ENCODE measurements at places on chromosomes 12 and 14.

DNA sequence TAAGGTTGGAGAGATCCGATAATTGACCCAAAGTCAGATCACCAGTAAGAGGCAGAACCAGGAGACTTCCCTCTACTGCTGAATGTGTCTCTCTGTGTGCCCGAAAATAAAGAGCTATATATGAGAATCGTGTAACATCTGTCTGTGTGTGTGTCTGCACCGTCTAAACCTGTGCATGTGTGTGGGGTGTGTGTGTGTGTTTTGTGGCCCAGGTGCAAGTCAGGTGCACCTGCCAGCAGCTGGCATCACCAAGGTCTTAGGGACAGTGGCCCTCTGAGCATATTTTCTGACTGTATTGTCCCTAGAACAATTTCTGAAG lies 24.7 kb upstream of the KRT78 start:
- no peak for DNase-seq

- no peak for DNase-seq
Measured at GRCh38 chr12:56725723-56726102, 614 bp upstream of the NACA start.

DNA sequence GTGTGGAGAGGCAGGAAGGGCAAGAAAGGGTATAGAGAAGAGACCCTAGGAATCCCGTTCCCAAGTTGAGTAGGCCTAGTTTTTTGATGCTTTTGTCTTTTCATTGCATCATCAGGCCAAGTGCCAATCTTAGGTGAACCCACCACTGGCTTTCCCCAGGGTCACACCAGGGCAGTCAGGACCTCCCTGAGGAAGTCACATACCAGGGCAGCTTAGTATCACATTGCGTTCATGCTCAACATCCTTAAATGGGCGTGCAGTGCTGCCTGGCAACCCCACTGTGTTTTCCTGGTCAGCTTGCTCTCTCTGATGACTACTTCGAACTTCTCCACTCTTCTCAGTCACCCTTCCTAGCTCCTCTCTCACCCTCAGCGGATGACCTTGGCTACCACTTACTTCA lies 9.0 kb downstream of the ASIC1 start:
- no peak for DNase-seq

DNA sequence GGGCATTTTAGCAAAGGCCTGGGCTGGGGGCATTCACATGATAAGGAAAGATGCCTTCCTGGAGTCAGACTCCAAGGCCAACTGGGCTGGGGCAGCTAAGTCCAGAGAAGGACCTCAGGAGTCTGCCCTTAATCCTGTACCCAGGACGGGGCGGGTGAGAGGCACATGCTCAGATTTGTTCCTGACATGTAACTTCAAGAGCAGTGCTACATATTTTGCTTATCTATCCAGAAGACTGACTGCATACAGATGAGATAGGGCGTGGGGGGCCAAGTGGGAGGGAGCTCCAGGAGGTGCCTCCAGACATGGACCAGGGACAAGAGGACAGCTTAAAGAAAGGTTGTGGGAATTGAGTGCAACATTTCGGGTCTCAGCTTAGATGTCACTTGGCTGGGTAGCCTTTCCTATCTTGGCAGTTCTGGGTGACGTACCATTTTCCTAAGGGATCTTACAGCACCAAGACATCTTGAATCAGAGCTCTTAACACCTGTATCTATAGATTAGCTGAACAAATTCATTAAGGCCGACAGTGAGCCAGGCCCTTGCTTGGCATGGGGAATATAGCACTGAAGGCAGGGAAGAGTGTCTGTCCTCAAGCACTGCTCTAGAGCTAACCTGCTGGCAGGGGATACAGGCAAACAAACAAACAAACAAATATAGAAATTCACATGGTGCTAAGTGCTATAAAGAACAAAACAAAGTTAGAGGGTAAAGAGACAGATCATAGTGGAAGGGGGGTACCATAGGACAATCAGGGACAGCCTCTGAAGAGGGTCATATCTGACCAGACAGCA lies 61.2 kb downstream of the PTPN21 start:
- no peak for DNase-seq

DNA sequence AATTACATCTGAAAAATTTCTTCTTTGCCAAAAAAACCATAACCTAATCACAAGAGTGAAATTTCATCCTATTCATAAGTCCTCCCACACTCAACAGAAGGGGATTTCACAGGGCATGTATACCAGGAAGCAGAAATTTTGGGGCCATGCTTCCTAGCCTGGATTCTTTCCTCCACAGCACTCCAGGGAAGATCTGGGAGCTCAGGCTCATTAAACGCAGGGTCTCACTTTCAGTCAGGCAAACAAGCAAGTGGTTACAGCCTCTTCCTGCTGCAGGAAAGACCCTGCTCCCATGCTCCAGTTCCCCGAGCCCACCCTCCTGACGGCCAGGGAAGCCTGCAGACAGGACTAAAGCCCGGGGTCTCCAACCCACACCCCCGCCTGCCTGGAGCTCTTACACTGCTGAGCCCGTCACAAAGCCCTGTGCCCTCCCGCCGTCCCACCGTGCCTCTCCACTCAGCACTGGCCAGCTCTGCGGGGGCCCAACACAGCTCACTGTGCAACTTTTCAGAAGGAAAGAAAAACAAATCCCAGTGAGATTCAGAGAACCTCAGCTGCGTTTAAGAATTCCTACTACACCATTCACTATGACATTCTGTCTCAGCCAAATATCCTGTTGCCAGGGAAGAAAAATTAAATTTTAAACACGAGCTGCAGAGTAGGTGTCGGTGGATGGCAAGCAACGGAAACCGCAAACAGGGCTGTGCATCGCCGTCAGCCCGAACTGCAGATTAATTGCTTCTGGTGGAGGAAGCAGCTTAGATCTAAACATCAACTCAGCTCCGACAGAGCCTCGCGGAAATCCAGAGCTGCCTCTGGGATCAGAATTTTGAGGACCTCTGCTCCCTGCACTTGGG lies 106.7 kb upstream of the SFSWAP start:
- no peak for DNase-seq

- DNase-seq: no peak
Measured at GRCh38 chr12:50404307-50404706, 3.6 kb downstream of the LARP4 start.

- no peak for DNase-seq
Measured at GRCh38 chr12:132838410-132839080, 9.9 kb upstream of the GOLGA3 start.

DNA sequence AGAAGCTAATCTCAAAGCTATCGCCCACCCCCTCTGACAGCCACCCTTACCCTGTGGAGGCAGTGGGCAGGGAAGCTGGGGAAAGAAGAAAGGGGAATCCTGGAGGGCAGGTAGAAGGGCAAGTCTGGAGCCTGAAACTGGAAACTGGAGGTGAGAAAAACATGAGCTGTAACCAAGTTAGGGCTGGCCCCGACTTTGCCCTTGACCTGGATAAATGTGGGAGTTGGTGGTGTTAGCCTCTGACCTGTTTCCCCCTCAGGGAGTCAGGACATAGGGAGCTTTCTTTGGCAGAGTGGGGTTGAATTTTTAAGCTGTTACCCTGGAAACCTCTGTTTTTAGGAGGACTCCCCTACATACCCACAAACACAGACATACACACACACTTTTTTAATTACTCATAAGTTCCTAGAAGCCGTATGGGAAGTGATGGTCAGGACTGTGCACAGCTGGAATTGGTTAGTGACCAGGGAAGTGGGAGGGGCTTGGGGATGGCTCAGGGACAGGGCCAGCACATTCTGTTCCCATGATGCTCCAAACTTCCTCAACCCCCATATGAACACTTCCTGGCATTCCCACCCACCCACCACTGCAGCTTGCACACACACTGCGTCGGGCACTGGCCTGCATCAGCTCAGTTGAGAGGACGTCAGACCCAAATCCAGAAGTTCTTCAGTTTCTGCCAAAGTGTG lies 5.0 kb upstream of the MMP19 start:
- DNase-seq: no peak

DNA sequence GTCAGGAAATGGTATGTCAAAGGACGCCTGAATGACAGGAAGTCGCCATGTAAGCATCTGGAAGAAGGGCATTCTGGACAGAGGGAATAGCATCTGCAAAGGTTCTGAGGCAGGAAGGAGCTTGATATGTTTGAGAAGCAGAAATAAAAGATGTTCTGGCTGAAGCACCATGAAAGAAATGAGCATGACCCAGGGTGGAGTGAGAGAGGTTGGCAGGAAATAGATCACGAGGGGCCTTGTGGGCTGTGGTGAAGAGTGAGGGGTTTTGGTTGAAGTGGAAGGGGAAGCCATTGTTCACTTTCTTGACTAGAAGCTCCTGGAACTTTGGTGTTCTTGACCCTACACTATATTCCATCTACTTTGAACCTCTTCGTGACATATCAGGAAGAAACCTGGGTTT lies 99.4 kb upstream of the PARP11 start:
- no peak for DNase-seq

- peak; percentile 63 for DNase-seq
Measured at GRCh38 chr12:12719496-12719895, 2.3 kb downstream of the CDKN1B start.

DNA sequence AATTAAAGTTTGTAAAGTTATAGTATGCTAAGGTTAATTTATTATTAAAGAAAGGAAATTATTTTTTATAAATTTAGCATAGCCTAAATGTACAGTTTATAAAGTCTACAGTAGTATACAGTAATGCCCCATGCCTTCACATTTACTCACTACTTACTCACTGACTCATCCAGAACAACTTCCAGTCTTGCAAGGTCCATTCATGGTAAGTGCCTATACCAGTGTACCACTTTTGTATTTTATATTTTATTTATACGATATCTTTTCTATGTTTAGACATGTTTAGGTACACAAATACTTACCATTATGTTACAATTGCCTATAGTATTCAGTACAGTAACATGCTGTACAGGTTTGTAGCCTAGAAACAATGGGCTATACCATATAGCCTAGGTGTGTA lies 95.1 kb upstream of the GRIN2B start:
- no peak for DNase-seq

DNA sequence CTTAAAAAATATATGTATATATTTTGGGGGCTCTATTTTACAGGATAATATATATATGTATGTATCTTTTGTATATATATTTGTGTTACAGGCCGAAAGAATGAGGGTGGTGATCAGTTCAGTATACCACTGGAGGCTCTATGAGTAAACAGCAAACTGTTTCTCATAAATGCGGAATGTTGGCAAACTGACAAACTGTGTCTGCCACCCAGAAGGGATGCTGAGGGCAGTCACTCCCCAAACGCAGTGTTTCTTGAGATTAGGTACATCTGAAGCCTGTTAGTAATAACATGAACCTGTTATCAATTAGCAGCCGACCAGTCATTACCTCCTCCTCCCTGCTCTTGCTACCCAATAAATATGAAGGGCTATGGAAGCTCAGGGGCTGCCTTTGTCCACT lies 20.8 kb downstream of the TNFAIP2 start:
- DNase-seq: no peak

GRCh38 chr14:69259527-69260189 lies at the start of gene GALNT16:
Gene GALNT16 (plus strand): TSS chr14:69260158. CDS start chr14:69260291, 133 bp downstream.
- DNase-seq: no peak

DNA sequence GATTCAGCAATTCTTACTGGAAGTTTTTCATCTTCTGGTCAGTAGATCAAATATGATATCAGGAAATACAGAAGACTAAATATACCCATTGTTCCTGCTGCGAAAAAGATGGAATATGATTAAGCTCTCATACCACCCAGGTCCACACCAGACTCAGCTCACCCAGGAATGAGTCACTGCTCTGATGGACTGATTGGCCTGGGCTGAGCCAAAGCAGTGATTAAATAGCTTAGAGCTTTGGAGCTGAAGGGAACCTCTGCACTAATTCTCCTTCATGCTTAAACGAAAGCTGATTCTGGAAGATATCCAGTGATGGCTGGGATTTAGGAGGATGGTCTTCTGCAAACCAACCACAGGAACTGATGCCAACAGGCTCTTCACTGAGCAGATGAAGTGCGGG lies 62.0 kb upstream of the SYT1 start:
- DNase-seq: no peak

All from NAMALWA (cell line).